Osteoblast (primary cell): ENCODE measurements at places on chromosomes 2 and 18.

DNA sequence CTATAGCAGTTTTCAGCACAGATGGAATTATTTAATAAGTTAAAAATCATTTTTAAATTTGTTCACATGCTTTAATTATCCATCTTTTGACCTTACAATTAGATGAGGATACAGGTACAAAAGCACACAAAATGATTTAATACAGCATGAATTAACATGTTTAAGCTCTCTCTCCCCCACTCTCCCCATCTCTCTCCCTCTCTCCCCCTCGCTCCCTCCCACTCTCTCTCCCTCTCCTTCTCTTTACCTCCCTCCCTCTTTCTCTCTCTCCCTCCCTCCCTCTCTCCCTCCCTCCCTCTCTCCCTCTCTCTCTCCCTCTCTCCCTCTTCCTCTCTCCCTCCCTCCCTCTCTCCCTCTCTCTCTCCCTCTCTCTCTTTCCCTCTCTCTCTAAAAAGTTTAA, 7.6 kb downstream of the NBAS start:
- DNase-seq: no peak

DNA sequence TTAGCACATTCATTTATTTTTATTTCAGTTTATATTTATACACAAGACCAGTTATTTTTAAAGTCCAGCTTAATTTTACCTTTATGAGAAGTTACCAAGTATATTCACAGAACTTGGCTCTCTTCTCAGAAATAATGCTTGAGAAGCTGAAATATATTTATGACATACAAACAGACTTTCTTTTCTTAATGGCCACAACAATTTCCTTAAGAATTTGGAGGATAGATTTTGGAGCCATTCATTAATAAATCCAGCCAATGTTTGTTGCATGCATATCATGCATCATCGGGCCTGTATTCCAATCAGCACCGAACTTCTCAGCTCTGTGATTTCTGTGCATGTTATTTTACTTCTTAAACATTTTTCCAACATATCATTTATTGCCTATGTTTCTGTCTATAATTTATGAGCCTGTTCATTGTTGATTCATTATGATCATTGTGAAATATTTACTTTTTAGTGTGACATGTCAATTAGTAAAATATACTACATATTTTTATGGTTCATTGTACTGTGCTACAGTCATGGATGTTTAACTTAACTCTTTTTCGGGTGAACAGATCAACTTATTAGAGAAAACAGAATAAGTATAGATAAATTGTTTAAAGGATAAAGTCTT, 3.5 kb downstream of the GULP1 start:
- DNase-seq: peak; percentile 31

DNA sequence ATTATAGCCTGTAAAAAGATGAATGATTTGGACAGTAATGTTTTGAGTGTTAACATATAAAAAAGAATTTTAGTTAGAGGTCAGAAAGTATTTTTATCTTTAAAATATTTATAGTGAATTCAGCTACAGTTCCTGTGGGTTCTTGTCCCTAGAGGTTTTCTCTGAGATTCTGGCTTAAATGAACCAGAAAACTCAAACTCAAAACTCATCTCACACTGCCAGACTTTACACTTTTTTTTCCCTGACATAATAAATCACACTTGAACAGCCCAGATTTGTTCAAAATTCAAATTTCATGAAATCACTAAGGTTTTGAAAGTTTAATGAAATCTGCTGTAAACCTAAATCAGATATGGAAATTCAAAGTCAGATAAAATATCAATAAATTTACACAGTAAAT, 92.3 kb downstream of the KCNH7 start:
- no peak for DNase-seq

DNA sequence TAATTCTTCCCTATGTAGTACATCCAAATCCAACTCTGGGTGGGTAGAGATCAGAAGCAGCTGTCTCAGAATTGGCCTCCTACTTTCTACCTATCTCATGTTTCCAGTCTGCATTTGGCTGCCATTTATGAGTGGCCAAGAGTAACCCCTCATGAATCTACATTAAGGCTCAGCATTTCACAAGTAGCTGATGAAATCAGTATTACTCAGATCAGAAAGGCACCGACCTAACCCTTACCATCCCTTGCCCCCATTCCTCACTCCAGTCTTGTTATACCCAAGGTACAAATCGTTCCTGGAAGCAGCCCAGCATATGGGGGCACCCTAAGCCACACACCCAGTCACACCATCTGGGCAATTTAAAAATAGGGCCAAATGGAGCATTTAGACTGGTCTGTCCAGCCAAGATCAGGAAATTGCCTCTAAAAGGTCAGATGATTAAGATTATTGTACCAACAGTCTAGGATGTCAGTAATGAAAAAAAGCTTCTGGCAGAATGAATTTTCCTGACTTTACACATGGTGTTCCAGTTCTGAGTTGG, 37.1 kb downstream of the CD28 start:
- peak; percentile 65 for DNase-seq

- DNase-seq: no peak
Observed at GRCh38 chr2:55555977-55556376, 36.5 kb downstream of the CFAP36 start.

DNA sequence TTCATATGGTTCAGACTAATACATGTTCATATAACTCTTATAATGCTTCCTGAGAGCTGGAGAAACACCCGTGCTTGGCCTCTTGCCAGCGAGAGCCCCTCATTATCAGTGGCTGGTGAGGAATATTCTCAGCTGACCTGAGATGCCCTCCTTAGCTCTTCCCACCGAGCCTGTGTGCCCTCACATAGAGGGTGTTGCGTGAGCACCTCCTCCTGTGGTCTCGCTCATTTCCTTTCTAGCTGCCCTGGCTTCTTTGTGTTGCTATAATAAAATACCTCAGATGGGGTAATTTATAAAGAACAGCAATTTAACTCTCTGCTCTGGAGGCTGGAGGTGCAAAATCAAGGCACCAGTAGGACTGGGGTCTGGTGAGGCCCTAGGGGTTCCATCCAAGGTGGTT, 80.5 kb upstream of the ALKAL2 start:
- no peak for DNase-seq

DNA sequence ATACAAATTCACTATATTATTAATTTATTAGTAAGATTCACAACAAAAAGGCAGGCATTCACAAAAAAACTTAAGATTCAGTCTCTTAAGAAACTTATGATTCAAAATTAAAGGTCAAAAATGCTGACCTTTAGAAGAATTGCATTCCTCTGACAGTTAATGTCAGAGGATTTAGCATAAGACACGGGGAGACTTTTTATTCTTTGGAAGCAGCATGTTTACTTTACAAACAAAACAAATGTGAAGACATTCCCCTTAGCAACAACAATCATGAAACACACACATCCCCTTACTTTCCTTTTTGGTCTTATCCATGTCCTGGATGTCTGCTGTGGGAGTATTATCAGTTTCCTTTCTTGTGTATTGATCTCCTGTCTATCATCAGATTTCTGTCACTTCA, 117.1 kb downstream of the RAD51AP2 start:
- DNase-seq: no peak

DNA sequence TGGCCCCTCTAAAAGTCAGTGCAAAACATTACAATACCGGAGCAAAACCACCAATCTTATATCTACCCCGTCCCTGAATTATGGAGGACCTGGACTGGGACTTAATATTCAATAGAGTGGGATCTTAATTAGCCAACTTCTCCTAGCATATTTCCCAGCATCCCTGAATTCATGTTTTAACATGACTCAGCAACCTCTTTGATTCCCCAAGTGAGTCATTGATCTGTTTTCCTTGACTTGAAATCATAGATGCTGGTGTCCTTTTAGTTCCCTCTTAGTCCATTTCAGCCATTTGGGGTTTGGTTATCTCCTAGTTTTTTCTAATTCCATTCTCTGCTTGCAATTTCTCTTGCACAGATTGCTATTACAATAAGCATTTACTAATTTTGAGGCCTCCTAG, 677.7 kb upstream of the CELF4 start:
- DNase-seq: no peak

- DNase-seq: no peak
Observed at GRCh38 chr18:374721-375168, 106.9 kb upstream of the THOC1 start.

GRCh38 chr2:209553913-209554312, 130.1 kb downstream of the MAP2 start:
- DNase-seq: no peak
